ENCODE measurements at places on chromosomes 5 and 9.

DNA sequence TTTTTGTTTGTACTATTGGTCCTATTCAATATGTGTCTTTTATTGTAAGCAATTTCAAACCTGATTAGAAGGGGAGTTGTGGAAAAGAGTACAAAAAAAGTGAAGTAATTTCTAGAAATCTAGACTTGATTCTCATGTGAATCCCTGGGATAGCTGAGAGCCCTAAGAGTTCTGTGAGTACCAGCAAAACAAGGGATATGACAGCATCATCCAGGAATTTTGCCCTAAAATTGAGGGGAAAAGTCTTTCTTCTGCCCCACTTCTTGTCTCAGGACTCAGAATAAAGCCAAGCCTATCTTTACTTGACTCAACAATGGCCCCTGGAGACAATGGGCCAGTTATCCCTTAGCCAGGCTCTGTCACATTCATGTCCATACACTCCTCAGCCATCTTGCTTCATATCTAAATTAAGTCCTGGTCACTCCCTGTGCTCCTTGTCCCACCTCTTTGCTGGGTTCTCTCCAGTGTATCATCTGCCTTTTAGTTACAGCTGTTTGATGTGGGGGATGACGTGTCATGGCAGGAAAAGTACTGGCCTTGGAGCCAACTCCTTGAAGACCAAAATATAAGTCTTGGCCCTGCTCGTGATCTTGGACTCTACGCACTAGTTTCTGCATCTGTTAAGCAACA is 81.2 kb downstream of the ADAMTS12 start:
- no peak for DNase-seq

DNA sequence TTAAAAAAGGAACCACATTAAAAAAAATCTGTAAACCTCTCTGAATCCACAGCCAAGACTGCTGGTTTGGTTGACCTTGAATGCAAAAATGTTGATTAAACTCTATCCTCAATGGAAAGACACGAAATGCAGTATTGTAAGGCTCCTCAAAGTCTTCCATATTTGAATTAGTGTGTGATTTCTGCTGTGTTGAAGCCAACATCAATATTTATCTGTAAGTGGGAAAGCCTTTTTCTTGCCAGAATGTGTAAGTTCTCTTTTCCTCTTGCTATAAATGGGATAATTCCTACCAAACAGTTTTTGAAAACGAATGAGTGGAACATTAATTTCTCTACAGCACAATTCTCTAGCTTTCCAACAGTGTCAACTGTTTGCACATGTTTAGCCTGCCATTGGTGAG is 422.1 kb upstream of the TNC start:
- no peak for DNase-seq

DNA sequence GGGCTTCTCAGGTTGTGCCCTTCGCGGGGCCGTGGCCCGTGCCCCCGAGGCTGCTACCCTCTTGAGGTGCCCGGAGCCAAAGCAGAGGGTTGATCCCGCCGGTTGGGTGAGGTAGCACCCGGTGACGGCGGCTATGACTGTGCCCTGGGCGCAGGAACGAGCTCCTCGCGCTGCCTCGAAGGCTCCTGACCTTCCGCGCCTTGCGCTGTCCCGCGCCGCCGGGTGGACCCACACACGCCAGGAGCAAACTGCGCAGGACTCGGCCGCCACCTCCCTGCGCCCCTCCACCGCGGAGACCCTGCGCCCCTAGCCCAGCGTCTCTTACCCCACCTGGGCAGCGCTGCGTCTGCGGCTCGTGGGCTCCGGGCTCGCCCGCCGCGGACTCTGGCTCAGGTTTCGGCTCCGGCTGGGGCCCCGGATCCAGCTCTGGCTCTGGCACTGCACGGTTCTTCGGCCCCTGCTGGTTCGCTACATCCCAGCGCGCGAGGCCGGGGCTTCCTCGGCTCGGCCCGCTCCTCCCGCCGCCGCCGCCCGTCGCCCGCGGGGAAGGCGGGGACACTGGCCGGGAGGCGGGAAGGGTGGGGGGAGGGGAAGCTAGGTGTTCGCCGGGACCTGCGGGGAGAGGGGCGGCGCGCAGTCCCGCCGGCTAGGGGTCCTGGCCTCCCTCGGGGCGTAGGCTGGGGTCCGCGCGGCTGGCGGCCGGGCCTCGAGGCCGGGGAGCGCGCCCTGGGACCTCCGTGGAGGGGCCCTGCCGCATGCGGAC is 5.4 kb upstream of the PITX1 start:
- DNase-seq = no peak

DNA sequence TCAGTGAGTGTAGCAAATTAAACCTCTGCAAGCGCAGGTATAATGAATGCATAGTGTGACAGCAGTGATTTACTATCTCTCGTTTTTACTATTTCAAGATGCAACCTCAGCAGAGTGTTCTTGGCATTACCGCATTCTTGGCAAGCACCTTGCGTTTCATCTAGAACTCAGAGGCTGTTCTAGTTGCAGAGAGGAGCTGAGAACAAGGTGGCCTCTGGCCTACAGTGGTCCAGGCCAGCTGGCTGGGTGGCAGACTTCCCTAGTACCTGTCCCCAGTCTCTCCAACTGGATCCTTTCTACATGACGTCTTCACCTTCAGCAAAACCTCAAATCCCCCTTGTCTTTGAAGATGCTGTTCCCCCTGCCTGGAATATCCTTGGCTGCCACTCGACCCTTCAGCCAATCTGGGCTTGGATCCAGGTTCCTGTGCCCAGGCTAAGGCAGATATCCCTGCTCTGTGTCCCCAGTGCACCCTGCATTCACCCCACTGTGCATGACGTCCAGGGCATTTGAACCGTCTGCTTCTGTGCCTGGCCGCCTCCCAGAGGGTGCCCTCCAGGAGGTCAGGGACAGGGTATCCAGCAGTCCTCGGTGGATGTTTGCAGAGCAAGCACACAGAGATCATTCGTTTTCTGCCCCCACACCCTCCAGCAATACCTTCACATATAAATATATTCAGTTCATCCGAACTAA is 120.4 kb upstream of the CPEB4 start:
- no peak for DNase-seq

DNA sequence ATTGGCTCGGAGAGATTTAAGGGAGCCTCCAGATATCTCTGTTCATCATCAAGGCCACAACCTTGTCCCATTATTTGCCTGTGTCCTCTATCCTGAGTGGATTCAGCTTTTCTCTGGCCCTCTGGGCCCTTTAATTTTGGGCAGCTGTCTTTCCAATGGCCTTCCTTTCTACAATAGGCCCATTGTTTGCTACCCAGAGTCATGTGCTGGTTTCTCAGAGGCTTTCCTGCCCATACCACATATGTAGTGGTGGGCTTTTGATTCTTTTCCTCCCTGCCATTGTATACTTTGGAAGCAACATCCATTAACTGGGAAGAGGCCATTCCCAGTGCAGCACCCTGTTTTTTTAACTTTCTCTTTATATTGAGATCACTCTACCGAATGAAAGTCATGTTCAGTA is 233.9 kb upstream of the SGCD start:
- DNase-seq = no peak

- no peak for DNase-seq
Observed at GRCh38 chr5:23319901-23320300, 187.5 kb upstream of the PRDM9 start.

DNA sequence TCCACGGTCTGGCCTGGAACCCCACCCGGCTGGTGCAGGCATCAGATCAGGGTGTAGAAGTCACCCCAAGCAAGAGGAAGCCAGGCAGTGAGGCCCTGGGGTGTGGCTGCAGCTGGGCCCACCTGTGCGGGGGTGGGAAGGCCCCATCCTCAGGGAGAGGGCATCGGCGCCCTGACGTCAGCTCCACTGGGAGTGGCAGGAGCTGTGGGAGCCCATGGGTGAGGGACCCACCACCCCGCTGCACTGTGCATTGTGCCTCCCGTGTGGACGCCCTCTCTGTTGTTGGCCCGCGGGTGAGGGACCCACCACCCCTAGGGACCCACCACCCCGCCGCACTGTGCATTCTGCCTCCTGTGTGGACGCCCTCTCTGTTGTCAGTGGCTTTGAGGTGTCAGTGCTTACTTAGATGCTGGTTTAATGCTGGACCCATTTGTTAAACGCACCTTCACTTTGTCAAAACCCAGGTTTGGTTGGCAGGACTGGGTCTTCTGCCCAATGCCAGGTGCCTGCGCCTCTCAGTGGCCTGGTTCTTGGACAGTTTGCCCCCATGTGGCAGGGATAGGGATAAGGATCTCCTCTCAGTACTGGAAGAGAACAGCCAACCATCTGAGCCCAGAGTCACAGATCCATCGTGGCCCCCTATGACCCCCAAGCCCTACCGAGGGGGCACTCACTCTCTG is 6.9 kb upstream of the EXOC3 start:
- no peak for DNase-seq
